ENCODE measurements at places on chromosomes 5 and 9.

DNA sequence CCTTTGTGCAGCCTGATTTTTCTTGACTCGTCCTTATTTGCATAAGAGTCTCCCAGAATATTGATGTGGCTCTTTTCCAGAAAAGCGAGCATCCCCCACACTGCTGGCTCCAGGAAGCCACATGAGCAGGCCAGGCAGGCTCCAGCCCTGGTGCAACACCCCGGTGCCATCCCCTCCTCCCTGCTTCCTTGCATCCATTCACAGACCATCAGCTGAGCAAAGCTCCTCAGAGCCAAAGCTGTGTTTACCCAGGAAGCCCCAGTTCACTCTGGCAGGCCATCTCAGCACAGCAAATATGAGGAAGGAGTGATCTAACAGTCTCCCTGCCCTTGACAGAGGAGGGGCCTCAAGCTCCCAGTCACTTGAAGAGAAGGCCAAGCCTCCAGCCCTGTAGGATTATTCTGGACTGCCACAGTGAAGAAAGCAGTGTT lies 34.4 kb downstream of the INSYN2B start:
- DNase-seq, result peak; percentile 9

DNA sequence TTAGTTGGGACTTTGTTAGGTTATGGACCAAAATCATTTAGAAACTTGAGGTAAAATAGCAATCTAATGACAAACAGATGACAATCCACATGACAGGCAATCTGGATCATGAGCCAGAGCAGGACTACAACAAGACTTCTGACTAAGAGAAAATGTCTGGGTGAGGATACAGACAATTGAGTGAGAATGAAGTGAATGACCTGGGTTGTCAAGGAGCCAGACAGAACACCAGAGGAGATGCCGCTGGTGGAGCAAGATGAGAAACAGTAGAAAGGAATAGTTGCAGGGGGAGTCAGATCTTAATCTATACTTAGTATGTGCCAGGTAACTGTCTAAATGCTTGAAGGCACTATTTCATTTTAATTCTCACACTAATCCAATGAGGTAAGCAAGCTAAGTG lies 277.8 kb downstream of the PRELID2 start:
- no peak for DNase-seq

GRCh38 chr5:140393738-140394137 lies 7.9 kb upstream of the ANKHD1 start:
- no peak for DNase-seq

GRCh38 chr5:148924817-148925216 lies 98.4 kb downstream of the ADRB2 start:
- DNase-seq, result no peak

- no peak for DNase-seq
These were observed 104.3 kb downstream of the GNAQ start for GRCh38 chr9:77927265-77927664.

DNA sequence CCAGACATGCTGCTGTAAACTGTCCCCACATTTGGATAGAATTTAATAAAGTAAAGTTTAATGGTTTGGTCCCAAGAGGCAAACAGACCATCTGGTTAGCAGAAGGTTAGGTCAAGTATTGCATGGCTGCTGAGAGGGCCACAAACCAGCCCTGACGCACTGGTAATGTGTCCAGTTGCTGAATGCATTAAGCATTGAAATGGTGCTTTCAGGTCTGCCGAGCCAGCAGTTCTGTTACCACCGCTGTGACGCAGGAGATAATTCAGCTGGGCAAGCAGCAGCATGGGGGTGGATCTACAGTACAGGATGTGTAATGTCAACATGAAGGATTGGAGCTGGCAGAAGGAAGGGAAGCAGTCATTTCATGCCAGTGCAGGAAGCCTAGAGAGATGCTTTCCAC lies 16.0 kb downstream of the ZNF462 start:
- DNase-seq, result peak; percentile 76

DNA sequence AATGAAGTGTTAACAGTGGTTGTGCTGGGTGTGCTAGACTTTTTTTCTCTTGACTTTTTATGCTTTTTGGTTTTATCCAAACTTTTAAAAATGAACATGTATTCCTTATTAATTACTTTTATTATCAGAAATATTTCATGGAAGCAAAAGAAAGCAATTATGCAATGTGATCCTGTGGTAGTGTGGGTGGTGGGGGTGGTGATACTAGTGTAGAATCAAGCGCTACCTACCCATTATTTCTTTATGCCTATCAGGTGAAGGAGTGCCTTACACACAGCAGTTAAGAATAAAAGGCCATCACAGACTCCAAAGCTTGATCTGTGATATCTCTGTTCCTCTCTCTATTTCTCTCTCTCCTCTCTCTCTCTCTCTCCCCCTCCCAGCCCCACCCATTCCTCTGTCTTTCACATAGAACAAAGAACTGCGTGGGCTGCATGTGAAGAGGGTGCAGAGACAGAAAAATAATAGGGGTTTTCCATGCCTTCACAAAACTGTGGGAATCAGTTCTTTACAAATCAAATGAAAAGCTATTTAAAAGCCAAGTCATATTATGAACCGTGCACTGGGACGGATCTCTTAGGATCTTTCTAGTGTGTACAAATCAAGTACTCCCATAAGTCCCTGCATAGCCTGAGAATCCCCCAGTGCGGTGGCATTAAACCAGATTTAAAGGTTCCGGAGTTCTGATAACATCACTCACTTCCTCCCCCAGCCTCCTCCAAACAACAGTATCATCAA lies 351.2 kb downstream of the RAB3C start:
- DNase-seq, result no peak

DNA sequence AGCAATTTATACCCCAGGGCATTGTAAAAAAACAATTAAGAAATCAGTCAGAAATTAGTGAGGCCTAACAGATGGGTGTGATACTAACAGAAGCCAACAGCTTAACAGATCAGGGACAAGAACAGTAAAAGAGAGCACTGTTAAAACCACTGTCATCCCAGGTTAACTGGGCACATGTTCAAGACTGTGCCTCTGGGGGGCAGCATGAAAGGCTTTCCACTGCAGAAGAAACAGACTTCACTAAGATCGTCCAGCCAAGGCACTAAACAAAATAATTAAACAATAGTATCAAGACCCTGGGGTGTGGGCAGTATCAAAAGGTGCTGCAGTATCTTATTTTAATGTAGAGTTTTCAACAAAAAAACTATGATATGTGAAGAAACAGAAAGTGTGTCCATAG lies 43.5 kb downstream of the FBN2 start:
- no peak for DNase-seq

- DNase-seq, result no peak
These were observed 81.4 kb downstream of the USP20 start for GRCh38 chr9:129916707-129917106.

GRCh38 chr9:128629852-128630545 lies 26.6 kb downstream of the DYNC2I2 start:
- DNase-seq, result no peak

GRCh38 chr5:83865579-83865978 lies 144.9 kb upstream of the HAPLN1 start:
- no peak for DNase-seq

DNA sequence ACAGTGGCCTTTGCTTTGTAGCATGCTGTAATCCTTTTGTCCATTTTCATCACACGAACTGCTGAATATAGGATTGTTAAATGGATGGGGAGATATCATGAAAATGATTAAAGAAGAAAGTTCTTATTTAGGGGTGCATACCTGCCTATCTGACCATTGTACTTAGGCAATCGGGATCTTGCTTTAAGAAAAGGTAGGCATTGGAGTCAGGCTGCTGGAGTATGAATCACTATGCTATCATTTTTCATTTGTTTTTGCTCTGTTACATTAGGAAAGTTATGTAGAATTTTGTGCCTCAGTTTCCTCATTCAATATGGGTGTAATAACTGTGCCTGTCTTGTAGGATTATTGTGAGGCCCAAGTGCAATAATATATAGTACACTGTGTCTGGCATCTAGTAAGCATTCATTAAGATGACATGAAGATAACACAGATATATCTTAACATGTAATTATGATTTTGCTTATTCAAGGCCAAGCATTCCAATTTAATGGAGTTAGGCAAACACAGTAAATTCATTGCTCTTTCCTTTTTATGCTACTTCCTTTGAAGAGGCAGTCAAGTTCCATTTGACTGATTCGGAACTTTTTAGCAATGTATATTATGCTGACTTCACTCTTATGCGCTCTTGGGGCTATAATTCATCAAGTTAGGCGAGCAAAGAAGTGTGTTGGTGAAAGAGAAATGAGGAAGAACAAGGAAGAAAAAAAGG lies 109.9 kb upstream of the CDKN2B start:
- DNase-seq, result no peak

All from NCI-H2227 treated with DMSO at 0.1 percent for 48 hours (cell line).